ENCODE measurements at places on chromosomes 11 and 22. TPM values are rescaled to one million over a fixed set of nuclear protein-coding genes. Genes with fewer than 3 reads are reported as not detected.

RAB36 gene
- polyA plus RNA-seq, result 5.3 TPM

DNA sequence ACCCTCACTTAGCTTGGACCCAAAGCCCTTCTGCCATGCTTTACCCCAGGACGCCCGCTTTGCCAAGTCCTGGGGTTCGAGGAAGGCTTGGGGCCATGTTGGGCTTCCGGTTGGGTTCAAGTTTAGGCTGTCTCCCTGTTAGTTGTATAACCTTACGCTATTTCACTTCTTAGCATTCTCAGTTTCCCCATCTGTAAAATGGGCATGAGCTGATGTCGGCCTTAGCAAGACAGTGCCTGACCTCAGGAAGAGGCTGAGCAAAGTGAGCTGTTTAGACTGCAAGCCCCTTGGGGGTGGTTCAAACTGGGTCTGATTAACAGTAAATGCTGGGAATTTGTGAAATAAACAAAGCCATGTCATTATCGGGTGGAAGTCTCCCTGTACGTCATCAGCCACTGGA, 3.2 kb upstream of the FGF4 start:
- no peaks in the 10 kb centered on the region for H3K36me3 ChIP-seq
- H3K27ac ChIP-seq, result no peak overlapping the region
- no peak overlapping the region for H3K4me3 ChIP-seq

FXYD2 gene
- polyA plus RNA-seq, result 93.8 TPM

GRCh38 chr11:102864724-102865123, 10.1 kb downstream of the MMP12 start:
- H3K4me1 ChIP-seq, result peaks cover 5% of the 10 kb centered on the region
- no peaks in the 10 kb centered on the region for H3K27me3 ChIP-seq
- H3K4me3 ChIP-seq, result no peak overlapping the region
- peak overlapping the region; percentile 18 for H3K27ac ChIP-seq

GRCh38 chr22:28929197-28929596, 45.8 kb downstream of the ZNRF3 start:
- no peak overlapping the region for H3K4me3 ChIP-seq
- peaks cover 34% of the 10 kb centered on the region for H3K4me1 ChIP-seq
- DNase-seq, result no peak

All from hepatocyte (in vitro differentiated cells).